T-helper 2 cell (primary cell): ENCODE measurements at places on chromosomes 3 and 15.

DNA sequence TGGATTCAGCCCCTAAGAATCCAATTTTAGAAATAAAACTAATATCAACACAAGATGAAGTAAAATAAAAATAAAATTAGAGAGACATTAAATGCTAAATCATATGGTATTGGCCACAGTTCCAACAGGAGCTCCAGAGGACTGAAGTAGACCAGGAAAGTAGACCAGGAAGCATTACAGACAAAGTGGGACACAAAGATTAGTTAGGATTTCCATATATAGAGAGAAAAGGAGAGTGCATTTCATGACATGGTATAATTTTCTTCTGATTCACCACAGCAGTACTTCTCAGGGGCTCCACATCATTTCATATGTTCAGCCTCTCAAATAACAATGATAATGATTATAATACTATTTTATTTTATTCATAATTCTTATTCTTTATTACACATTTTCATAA, 18.3 kb downstream of the FGF7 start:
- DNase-seq = no peak

DNA sequence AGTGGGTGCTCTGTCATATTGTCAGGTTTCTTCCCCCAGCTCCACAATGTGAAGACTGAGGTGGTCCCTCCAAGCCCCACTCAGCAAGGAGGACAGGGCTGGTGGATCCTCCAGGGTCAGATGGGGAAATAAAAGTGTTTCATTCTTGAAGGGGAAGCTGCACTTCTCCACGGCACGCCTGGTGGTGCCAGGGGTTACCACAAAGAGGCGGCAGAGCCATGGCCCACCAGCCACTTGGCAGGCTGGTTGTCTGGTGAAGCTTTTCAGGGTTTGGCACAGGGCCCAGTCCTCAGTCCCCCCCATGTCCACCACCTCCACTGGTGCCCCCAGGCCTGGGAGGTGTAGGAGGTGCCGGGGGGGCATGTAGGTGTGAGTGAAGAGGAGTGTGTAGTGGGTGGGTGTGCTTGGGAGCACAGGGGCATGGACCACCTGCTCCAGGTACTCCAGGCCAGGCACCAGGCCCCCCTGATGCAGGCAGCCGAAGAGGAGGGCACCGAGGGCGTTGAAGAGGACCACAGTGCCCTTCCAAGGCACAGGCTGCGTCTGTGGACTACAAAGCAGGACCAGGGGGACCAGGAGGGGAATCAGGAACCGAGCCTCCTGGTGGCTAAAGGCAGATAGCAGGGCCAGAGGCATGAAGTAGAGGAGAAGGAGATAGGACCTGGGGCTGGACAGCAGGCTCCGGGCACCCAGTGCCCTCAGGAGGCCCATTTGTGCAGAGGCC, 5.0 kb upstream of the NCBP2 start:
- no peak for DNase-seq

DNA sequence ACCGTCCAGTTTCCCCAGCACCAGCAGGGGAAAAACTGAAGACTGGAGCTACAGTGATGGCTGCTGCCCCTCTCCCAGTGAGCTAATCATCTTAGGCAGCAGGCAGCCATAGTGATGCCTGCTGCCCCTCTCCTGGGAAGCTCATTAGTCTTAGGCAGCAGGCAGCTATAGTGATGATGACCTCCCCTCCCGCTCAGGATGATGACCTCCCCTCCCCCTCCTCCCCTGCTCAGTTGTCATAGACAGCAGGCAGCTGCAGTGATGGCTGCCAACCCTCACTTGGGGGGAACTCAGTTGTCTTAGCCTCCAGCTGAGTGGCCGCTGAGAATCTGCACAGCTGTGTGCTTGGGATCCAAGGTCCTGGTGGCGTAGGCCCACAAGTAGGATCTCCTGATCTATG, 80.9 kb upstream of the MANF start:
- no peak for DNase-seq

DNA sequence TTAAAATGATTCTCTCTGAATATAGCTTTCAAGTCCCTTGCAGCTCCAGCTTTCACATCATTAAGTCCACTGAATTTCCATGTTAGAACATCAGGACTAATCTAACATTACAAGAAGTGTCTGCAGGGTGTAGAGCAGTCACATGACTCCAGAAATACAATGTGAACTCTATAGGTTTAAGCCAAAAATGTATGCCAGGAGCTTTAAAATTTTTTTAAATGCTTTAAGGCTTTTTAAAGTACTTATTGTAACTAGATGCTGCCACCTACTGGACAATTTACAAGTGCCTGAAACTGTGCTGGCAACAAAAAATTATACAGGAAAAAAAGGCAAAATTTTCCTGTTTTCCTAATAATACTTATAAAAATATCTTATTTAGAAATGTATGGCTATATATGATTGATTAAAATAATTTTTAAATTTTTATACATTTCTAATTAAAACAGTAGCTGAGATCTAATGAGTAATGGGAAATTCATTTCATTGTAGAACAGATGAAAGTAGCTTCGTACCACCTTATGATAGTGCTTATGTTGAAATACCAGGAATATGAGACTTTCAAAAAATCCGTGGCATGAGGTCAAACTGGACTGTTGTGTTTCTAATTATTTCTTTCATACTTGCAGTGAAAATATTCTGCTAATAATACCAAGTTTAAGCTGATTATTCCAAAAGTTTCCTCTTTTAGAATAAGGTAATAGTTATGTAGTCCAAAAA, 25.7 kb downstream of the FSIP1 start:
- no peak for DNase-seq

- no peak for DNase-seq
Measured at GRCh38 chr15:97234851-97235610, 725.5 kb upstream of the ARRDC4 start.
